Motor neuron (in vitro differentiated cells): ENCODE measurements at places on chromosomes 7 and 10.

GRCh38 chr10:120156614-120157274 is 264.2 kb downstream of the SEC23IP start:
- no peak for ATAC-seq

DNA sequence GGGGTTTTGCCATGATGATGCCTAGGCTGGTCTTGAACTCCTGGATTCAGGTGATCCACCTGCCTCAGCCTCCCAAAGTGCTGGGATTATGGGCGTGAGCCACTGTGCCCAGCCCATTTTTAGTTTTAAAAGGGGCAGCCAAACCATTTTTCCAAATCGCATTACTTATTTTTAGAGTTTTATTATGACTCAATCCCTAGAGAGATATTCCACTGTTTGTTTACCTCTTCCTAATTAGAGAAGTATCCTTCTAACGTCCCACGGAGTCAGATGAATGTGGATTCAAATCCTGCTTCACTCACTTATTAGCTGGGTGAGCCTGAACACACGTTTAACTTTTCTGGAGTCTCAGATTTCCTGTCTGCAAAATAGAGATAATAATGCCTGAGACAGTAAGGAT is 15.2 kb downstream of the WNT8B start:
- no peak for ATAC-seq

- ATAC-seq: peak; percentile 37
Measured at GRCh38 chr10:69428165-69428564, 11.4 kb upstream of the TACR2 start.

- no peak for ATAC-seq
Measured at GRCh38 chr10:58014436-58014835, 253.3 kb downstream of the IPMK start.

DNA sequence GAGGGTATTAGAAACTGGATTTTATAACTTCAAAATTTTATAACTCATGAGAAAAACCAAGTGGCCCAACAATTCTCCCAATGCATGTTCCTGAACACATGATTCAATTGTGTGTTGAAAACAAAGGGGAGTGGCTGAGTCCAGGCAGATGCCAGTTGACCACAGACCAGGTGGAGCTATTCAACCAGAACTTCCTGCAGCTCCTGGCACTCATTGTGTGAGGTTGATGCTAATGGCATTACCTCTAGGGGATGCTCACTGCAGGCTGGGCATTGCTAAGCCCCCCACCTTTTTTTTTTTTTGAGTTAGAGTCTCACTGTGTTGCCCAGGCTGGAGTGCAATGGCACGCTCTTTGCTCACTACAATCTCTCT is 20.3 kb downstream of the MYOF start:
- ATAC-seq: no peak

- ATAC-seq: no peak
Measured at GRCh38 chr10:129101232-129101980, 365.6 kb upstream of the MGMT start.

- ATAC-seq: peak; percentile 49
Measured at GRCh38 chr10:99537086-99537988, 4.6 kb downstream of the NKX2-3 start.

GRCh38 chr7:94575646-94576045 is 66.0 kb downstream of the CASD1 start:
- no peak for ATAC-seq

- peak; percentile 73 for ATAC-seq
Measured at GRCh38 chr7:140591180-140591902, 49.3 kb downstream of the DENND2A start.

GRCh38 chr10:78424723-78425122 is 391.1 kb downstream of the RPS24 start:
- peak; percentile 85 for ATAC-seq

GRCh38 chr7:116633131-116633988 is 38.6 kb upstream of the MET start:
- no peak for ATAC-seq

GRCh38 chr7:115352375-115352774 is 430.5 kb downstream of the MDFIC start:
- no peak for ATAC-seq

DNA sequence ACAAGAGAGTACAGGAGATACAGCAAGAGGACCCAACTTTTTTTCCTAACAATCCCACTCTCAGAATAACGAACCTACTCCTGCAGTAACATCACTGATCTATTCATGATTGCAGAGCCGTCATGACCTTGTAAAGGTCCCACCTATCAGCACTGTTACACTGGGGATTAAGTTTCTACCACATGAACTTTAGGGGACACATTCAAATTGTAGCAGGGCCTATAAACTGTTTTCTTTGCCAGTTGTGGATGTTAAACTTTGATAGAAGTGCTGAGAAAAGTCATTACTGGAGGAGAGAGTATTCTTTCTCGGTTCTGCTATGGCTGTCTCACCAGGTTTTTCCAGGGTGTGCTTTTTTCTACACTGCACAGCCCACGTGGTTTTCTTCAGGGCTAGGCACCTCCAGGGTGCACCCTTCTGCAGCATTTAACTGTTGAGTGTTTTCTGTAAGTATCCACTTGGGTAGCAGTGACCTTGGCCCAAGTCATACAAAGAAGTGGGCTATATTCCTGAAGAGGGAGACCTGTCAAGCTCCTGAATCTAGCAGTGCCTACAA is 131.6 kb upstream of the AHR start:
- ATAC-seq: no peak
